Activated naive CD4-positive, alpha-beta T cell treated with anti-CD3 and anti-CD28 coated beads, Interleukin-2, amount 10 ng/mL, durations not matched to agents 7 days and 5 days (primary cell): ENCODE measurements at places on chromosomes 3 and 15.

GRCh38 chr3:38131621-38132369 is 5.1 kb downstream of the ACAA1 start:
- peak; percentile 44 for DNase-seq

GRCh38 chr15:101209285-101209845 is 42.5 kb downstream of the CHSY1 start:
- no peak for DNase-seq

- DNase-seq: peak; percentile 40
Measured at GRCh38 chr15:87604857-87605446, 651.6 kb downstream of the NTRK3 start.

GRCh38 chr3:127384717-127385539 is 97.1 kb upstream of the PRR20G start:
- no peak for DNase-seq

- DNase-seq: no peak
Measured at GRCh38 chr3:56424885-56425284, 43.4 kb downstream of the ERC2 start.

DNA sequence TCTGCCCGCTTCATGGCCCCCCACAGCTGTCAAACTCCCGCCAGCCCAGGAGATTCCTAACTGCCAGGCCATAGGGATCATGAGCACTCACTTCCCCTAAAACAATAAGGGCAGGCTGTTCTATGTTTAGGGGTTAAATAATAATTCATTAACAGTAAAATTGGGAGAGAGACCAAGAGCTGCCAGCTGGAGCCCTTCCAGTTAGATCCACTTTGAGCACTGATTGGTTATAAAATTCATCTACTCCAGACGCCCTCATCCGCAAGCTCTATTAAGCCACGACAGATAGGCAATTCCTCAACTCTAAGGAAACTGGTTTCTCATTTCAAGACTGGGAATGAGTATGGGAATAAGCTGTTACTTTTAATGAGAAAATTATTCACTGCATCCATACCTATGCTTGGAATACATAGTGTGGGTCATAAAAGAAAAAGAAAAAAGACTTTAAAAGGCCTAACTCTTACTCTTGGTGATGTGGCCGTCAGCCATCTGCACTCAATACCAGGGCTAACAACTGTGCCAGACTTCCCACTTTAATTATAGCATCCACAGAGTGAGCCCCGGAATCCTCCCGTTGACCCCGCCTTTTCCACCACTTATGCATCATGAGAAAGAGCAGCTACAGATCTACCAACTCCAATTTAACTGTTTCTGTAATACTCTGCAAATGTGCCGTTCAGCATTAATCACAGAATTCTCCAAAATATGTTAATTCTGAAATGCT is 44.5 kb downstream of the IL17RD start:
- no peak for DNase-seq

DNA sequence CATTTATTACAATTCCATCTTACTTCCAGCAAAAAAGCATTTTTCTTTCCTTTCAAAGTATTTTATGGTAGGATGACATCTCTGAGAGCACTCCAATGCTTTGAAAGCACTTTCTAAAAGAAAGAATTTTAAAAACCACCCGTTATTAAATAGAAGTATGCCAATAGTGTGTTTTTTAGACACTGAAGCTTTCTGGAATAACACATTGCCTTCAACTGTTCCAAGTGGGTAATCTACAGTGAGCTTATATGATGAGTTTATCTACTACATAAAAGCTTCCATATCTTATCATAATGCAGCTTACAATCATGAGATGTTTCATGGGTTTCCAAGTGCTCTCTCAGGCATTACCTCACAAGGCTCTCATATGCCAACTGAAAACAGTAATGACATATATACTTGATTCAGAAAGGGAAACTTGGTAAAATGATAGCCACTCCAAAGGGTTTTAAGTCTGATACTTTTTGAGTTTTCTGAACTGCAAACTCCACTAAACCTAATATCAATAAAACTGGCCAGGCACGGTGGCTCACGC is 14.1 kb downstream of the CMTM6 start:
- DNase-seq: no peak

DNA sequence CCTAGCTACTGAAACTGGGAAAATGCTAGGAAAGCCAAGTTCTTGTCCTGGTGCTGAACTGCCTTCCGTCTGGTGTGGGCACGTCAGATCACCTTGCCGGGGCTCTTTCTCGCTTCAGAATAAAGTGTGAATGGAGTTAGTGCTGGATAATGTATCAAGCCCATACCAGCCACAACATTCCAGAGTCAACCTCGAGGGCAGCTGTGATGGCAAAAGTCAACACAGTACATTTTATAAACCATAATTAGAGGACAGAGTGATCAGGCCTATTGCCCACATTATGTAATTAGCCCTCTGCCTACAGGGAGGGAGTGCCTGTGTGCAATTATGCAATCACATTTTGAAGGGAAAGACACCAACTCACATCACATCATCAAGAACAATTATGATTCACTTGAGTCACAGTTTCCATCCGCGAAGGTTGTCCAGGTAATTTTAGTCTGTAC is 165.2 kb downstream of the RORA start:
- DNase-seq: no peak

- DNase-seq: no peak
Measured at GRCh38 chr15:71808311-71809020, 1.9 kb upstream of the NR2E3 start.

DNA sequence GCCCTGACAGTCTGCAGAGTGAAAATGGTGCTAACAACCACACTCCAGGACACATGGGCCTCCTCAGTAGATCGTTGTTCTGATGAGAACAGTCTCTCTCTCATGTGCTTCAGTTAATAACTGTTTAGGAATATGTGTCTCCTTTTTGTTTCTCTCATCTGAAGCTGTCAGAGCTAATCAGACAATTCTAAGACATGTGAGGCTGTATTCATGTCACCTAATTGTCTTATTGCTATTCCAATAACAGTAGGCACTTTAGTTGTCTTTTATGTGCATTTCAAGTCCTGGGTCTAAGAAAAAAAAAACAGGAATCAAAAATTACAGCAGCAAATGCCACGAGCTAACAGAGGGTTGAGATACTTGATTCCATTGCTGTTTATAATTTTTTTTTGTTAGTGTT is 89.1 kb downstream of the WDR49 start:
- no peak for DNase-seq

DNA sequence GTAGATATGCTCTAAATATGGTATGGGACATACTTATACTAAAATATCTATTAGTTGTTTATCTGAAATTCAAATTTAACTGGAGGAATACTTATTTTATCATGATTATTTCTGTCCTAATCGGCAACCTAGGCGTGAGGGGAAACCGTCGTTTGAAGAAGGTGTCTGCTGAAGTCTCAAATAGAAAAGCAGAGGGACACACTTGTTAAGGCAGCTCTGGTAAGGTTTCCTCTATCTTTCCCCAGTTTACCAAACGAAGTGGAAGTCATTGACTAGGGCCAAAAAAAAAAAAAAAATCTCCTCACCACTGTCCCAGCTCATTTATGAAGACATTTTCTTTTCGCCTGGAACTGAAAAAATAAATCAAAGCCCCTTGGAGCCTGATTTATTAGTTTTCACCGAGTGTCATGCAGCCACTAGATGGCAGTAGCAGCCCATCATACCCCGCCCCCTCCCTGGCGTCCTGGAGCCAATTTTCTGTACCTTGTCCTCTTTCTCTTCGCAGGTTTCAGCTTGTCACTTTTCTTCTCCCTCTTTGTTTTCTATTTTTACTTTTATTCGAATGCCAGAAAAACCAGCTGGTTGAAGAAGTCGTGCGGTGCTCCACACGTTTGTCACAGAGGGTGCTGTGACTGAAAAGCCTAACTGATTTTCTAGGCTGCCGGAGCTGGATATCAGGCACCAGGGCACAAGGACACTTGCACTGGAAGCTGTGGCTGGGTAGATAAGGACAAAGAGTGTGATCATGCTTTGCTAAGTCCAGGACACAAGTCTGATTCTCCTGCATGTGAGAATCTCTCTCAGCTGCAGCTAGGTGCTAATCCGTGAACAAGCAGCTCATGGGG is 238.7 kb downstream of the ZPLD1 start:
- DNase-seq: peak; percentile 73

DNA sequence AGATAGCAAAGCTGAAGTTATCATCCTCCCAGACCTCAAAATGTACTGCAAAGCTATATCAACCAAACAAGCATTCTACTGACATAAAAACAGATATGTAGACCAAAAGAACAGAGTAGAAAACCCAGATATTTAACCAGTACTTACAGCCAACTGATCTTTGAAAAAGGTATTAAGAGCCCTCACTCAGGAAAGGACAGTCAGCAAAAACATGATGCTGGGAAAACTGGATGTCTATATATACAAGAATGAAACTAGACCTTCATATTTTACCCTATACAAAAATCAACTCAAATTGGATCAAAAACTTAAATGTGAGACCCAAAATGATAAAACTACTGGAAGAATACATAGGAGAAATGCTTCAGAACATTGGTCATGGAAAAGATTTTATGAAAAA is 87.5 kb upstream of the MME start:
- DNase-seq: no peak

DNA sequence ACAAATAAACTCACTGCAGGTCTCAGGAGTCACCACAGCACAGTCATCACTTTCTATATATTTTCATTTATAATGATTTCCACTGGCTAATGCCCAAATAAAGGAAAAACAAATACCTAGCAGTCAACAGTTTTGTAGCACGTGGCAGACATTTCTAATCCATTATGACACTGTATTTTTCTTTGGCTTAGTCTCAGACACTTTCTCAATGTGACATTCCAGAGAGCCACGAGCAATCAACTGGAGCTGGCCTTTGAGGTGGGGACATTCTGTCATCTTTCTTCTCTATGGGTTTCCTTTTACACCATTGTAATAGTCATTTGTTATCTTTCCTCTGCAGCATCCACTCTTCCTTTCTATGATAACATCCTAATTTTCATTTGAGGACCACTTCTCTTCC is 119.7 kb downstream of the WNT5A start:
- DNase-seq: no peak

- DNase-seq: no peak
Measured at GRCh38 chr3:39090922-39091321, 16.5 kb downstream of the GORASP1 start.

GRCh38 chr3:42700366-42701288 is 2.0 kb downstream of the HHATL start:
- DNase-seq: peak; percentile 11

GRCh38 chr3:53042651-53043050 is 3.2 kb downstream of the SFMBT1 start:
- DNase-seq: no peak

GRCh38 chr3:151314137-151314536 is 2.5 kb downstream of the GPR87 start:
- no peak for DNase-seq

DNA sequence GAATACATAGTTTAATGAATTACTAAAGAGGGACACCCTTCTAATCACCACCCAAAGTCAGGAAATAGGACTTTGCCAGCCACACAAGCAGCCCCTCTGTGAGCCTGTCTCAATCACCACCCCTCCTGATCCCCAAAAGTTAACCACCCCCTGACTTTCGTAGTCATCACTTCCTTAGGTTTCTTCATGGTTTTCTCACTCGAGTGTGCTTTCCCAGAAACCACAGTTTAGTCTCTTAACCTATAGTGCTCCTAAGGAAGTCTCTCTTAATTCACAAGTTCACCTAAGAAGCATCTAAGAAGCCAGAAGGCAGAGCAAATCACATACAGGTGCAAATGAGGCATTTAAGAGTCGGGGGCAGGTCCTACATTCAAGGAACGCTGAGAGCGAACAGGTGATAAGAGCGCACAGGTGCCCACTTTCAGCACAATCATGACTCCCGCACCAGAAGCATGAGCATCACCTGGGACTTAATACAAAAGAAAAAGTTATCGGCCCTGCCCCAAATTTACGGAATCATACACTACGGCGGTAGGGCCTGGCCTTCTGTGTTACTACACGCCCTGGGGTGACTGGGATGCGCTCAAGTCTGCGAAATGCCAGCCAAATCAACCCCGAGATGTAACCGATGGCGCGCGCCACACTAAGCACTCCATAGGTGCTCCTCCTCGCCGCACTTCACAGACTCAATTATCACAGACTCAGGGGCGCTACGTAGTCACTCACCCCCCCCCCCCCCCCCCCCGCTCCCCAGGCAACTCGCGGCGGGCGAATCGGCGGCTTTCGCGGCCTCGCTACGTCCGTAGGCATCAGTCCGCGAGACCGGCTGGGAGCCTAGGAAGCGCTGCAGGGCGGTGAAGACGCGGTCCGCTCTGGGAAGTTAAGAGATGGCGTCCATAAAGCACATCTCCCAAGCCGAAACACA is 815 bp downstream of the ULK4 start:
- DNase-seq: peak; percentile 72

- DNase-seq: no peak
Measured at GRCh38 chr15:73885954-73886700, 12.8 kb downstream of the TBC1D21 start.
